ENCODE measurements at places on chromosomes 1 and 21.

GRCh38 chr1:200780545-200781369 lies 42.1 kb downstream of the CAMSAP2 start:
- no peak for DNase-seq

DNA sequence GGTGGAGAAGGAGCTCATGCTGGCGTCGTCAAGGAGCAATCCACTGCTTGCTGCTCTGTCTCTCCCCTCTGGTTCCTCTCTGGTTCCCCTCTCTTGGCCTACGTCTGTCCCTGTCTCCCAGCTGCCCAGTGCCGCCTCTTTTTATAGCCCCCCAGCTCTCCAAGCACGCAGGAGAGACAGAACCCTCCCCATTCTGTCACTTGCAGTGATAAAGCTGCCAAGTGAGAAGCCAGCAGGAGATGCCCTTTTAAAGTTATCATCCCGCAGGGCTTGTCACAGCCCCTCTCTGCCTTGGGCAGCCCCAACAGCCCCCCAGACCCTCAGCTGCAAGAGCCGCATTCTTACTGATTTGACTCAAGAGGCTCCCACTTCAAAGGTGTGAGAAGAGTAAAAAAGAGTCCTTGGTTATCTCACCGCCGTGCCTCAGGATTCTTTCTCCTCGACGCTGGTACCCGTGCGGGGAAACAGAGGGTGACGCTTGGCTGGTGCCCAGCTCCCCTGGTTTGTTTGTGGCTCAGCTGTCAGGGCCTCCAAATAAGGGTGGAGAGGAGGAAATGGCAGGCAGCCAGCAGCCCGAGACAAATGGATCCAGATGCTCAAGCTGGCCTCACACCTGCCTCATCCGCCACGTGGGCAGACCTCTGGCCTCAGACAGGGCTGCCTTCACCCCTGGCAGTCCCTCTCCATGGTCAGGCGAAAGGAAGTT lies at the start of gene NPPA:
Gene NPPA (minus strand): TSS at position 117 of the 706 bp plus-strand sequence. CDS start 99 bp downstream, at position 18.
- no peak for DNase-seq

- no peak for DNase-seq
These were observed 78.8 kb upstream of the CD1D start for GRCh38 chr1:158101927-158102326.

DNA sequence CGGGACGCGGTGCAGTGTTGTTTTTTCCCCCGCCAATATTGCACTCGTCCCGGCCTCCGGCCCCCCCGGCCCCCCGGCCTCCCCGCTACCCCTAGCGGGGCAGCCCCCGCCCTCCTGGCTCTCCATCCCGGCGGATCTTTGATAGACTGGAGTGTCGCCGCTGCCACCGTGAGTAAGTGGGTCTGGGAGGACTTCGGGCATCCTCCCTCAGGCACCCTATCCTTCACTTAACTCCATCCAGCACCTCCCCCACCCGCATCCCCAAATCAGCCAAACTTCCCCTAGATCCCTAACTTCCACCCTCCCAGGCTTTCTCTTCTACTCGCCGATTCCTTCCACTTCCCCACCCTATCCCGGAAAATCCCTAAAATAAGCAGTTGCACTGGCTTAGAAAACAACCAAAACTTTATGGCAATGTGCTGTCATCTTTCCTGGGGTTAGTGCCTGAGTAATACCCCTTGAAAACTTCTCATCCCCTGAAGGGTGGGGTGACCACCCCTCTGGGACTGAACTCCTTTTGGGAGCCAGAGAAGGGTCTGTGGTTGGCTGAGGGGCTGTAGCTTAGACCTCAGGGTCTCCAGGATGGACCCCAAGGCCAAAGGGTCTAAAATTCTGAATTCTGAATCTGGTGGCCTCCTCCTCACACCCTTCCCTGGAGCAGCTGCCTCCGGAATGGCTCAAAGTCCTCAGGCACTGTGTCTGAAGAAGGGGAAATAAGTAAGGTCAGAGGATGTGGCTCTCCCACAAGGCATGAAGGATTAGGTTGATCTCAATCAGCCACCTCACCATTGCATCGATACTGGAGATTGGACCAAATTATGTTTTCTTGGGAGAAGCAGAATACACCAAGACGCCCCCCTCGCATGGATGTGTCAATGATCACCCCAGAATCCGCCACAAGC lies 12.2 kb downstream of the THBS3 start:
- no peak for DNase-seq

GRCh38 chr1:1969505-1969900 lies 34.1 kb downstream of the CFAP74 start:
- no peak for DNase-seq

GRCh38 chr1:233135833-233136232 lies 159.7 kb downstream of the PCNX2 start:
- no peak for DNase-seq

- peak; percentile 21 for DNase-seq
These were observed 19.4 kb downstream of the ENO1 start for GRCh38 chr1:8858888-8859706.

DNA sequence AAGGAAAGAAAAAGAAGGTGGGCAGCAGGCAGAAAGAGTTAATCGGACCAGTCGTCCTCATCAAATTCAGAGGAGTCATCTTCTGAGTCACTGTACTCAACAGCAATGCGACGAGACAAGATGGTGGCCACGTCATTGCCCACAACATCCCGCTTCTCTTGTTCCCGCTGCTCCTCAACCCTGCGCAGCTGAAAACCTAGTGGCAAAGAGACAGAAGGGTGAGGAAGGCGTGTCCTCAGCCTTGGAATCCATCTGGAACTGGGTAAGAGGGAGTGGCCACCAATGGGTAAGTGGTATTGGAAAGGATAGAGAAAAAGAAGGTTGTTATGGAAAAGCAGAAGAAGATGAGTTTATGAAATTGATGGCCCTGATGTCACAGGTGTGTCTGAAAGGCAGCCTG lies 15.7 kb downstream of the GPR3 start:
- DNase-seq: no peak

DNA sequence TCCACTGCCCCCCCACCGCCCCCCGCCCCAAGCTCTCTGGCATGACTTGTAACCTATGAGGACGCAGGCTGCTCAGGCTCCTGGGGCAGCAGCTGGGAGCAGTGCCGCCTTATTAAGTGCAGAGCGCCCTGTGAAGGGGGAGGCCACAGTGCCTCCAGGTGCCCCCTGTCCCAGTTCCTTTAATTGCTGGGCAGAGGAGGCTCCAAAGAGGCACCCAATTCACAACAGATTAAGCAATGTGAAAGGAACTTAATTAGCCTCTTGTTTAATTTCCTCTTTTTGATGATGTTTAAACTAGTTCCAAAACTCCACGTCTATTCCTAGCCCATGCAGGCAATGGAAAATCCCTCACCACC lies 3.0 kb downstream of the RXFP4 start:
- no peak for DNase-seq

DNA sequence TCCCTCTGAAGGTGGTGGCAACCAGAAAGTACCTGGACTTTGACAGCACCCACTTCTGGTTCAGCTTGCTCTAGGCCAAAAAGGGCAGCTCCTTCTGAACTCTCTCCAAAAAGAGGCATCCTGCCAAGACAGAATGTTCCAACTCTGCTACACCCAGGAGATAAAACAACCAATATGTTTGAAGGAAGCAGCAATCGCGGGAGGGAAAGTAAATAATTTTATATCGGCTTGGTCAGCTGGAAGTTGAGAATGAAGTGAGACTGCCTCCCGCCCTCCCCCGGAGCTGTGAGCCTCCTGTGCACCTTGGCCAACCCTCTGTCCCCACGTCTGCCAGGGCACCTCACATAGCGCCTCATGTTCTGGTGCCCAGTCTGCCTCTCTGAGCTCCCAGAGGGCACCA lies 130.3 kb upstream of the ATP1A1 start:
- DNase-seq: no peak

- DNase-seq: no peak
These were observed 18.9 kb upstream of the IGSF5 start for GRCh38 chr21:39726133-39726532.

DNA sequence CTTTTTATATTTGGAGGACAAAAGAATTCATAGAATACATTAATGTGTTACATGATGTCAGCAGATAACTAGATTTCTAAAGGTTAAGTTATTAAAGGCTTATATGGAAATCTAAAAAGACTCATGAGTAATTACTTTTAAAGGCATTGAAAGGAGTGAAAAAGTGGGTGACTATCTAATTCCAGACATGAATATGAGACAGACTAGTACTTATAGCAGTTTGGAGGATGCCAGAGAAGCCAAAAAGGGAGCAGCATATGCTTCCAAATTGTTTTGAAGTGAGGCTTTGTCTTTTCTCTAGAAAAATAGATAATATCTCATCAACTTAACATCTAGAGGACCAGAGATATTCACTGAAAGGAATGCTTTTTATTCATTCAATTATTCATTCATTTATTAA lies 275.5 kb upstream of the CACYBP start:
- DNase-seq: no peak

DNA sequence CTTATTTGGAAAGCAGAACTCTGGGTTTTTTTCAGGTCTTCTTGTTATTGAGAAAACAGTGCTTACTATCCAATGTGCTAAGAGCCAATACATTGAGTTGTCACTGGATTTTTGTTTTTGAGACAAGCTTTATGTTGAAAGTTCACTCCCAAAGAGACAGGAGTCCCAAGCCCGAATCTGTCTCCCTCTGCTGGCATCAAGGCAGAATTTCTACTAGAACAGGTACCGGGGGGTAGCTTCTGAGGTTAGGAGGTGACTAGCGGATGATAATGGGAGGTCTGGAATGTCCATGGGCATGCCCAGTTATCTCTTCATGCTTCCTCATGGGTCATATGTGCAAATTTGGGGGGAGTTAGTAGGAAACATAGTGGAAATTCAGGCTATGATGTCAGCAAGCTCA lies 25.1 kb downstream of the ZNF124 start:
- no peak for DNase-seq

GRCh38 chr1:69201716-69202115 lies 366.0 kb upstream of the LRRC7 start:
- DNase-seq: no peak

- no peak for DNase-seq
These were observed 18.7 kb upstream of the MTF1 start for GRCh38 chr1:37878071-37878470.

GRCh38 chr1:242139442-242139841 lies 140.5 kb upstream of the MAP1LC3C start:
- no peak for DNase-seq

DNA sequence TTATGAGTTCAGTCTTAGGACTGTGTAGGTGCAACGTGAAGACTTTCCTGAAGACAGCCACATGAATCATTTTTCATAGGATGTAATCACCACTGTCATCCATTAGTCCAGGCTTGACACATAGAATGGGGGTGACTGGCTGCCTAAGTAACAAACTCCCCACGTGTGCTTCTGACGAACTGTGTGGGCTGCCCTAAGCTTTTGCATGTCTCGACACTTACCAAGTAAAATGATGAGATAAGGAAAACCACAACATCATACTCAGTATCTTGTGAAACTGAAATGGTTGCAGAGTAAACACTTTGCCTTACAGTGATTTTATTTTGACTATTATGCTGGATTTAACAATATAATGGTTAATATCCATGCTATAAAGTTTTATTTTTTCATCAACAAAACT lies 19.5 kb downstream of the ERG start:
- DNase-seq: no peak

Data from activated CD4-positive, CD25-positive, alpha-beta regulatory T cell (primary cell).